Fibroblast of skin of abdomen (primary cell): ENCODE measurements at places on chromosomes 16 and 17.
A peak's percentile ranks its signal among the peaks of the same experiment; 100 is the strongest.

- peak; percentile 50 for DNase-seq
Measured at GRCh38 chr17:57243171-57243622, 13.1 kb upstream of the MSI2 start.

DNA sequence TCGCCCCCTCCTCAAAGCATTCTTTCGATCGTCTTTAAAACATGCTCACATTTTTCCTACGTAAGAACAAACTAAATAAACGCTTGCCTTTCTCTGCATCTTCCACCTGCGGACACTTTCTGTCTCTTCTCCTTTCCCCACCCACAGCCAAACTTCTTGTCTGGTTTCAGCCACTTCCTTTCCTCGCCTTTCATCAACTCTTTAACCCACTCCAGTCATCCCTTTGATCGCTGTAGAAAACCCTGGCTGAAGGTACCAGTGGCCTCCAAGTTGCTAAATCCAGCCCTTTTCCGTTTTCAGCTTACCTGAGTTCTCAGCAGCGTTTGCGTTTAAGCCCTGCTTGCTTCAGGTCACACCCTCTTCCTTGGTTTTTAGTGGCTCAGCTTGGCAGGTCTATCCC is 483 bp downstream of the RPA1 start:
- DNase-seq: no peak

- peak; percentile 27 for DNase-seq
Measured at GRCh38 chr17:49557312-49558024, 18.2 kb upstream of the NXPH3 start.

DNA sequence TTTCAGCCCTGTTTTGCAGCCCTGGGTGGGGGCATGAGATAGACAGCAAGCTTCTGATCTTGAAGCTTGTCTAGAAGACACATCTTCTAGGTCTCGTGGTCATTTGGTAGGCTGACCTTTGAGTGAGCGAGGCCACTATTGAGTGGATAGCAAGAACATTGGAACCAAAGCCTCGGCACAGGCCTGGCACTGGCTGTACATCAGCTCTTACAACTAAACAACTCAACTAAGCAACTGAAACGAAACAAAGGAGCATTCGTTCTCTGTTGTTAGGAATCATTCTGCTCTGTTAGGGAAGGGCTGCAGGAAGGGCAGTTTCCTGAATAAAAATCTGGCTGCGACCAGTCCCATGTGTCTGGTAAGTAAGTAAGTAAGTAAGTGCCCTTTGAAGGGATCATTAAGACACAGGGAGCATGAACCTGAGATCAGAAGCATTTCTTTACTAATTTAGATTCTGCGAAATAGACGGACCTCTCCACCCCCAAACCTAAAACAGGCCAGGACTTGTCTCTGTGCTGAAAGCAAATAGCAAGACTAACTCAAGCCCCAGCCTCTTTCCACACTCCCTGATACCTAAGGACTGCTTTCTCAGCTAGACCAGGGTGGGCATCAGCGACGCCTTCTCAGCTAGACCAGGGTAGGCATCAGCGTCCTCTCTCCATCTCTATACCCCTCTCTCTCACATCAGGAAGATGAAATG is 22.7 kb downstream of the CYB561 start:
- DNase-seq: no peak

GRCh38 chr16:4358831-4359561 is 7.9 kb upstream of the PAM16 start:
- DNase-seq: peak; percentile 37

DNA sequence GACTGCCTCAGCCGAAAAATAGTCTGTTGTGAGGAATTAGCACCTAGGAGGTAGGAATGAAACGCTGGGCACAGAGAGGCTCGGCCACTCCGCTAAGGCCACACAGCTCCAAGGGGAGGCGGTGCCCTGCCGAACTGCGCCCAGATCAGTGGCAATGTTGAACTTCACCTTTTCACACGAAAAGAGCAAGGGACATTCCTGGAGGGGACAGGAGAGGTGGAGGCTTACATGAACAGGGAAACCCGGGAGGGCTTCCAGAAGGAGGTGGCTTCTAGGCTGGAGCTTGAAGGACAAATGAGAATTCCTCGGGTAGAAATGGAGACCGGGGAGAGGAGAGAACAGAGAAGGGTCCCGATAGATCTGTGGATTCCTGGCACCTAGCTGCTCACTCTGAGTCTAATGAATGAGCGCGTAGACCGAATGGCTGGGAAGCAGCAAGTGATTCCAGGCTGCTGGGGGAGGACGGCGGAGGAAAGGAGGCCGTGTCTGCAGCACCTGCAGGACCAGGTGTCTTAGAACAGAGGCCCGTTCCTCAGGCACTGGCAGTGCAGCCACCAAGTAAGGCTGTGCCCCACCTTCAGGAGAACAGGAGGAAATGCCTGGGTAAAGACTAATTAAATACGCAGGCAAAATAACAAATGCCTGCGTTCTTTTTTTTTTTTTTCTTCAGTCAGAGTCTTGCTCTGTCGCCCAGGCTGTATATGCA is 722 bp upstream of the SLC38A10 start:
- peak; percentile 35 for DNase-seq

DNA sequence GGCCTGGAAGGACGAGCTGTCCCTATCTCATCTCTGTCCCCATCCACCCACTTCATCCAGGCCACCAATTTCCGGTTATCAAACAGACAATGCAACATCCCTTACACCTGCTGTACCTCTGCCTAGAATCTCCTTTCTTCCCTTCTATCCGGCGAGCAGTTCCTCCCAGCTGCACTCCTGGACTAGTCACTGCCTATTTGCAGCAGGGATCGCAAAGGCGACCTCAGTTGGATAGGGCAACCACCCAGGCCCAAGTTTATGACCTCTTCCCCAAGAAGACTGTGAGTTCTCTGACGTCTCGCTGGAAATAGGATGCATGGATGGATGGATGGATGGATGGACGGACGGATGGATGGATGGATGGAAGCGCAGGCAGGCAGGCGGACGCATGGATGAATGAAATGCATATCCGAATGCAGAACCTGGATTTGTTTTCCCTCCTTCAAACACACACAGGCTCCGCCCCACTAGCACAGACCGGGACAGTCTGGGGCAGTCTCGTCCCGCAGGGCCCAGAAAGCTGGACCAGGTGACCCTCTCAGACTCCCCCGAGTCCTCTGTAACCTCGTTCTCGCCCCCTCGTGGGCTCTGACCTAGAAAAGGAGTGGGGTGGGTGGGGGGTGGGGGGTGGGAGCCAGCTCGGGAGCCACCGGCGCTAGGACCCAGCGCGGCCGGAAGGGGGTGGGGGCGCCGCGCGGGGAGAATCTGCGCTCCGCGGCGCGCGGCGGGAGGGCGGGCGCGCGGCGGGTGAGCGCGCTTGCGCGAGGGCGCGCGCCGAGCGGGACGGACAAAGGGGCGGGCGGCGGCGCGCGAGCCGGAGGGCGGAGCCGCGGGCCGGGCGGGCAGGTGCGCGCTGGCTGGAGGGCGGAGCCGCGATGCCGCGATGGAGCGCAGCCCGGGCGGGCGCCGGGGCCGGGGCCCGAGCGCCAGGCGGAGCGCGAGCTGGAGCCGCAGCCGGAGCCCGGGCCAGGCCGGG is at the start of gene SBK1:
Gene SBK1, plus strand, starts transcription at position 875 of the 976 bp plus-strand sequence. CDS start 24,867 bp downstream, outside the sequence.
- DNase-seq: peak; percentile 63

DNA sequence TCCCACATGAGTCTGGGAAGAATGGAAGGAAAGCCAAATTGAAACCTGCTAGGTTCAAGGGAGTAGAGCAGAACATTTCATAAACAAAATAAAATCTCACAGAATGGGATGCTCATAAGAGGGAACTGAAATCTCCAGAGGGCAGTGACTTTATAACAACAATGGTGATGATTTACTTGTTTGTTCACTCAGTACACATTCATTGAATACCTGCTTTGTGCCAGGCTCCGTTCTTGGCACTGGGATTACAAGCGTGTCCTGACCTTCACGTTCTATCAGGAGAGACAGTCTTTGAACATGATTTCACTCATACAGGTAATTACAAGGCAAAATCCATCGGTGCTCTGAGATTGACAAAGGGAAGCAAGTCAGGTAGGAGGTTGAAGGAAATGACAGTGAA is 356.3 kb downstream of the HAPSTR1 start:
- DNase-seq: no peak

- peak; percentile 31 for DNase-seq
Measured at GRCh38 chr17:46958041-46958591, 20.9 kb downstream of the RPRML start.

- no peak for DNase-seq
Measured at GRCh38 chr16:16143038-16143763, 80.1 kb downstream of the ABCC6 start.

GRCh38 chr16:88339930-88340754 is 42.6 kb upstream of the ZNF469 start:
- no peak for DNase-seq

- no peak for DNase-seq
Measured at GRCh38 chr17:33972763-33973162, 282.3 kb upstream of the CCL2 start.

DNA sequence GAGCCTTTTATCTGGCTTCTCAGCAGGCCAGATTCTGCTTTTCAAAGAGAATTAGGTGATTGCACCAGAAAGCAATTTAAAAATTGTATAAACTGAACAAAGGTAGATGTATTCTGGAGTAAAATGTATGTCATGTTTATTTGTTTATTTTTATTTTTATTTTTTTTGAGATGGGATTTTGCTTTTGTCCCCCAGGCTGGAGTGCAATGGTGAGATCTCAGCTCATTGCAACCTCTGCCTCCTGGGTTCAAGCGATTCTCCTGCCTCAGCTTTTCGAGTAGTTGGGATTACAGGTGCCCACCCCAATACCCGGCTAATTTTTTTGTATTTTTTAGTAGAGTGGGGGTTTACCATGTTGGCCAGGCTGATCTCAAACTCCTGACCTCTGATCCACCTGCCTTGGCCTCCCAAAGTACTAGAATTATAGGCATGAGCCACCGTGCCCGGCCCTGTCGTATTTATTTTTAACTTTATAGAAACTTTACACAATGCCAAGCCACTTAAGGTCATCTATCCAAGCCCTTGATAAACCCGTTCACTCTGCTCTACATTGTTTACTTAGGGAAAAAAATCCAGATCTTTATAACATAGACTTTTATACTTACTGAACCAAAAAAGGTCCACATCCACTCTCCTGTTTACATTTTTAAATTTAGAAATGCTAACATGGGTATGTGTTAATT is 22.7 kb upstream of the GOT2 start:
- DNase-seq: no peak

DNA sequence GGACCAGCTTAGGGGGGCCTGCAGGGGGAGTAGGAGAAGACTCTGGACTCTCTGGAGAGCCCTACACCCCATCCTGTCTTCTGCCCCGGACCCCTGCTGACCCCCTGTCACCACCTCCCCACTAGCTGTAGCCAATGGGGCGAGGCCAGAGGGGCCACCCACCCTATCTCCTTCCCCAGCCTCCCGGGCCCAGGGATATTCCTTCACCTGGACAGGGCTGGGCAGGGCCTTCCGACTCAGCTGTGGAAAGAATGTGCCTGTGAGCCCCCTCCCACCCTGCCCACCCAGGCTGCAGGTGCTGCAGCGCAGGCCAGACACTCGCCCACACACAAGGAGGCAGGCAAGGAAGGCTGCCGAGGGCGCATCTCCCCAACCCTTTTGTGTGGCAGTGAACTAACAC is 23.0 kb downstream of the TSPOAP1 start:
- DNase-seq: no peak

GRCh38 chr16:27113341-27113841 is 46.7 kb downstream of the C16orf82 start:
- DNase-seq: no peak

DNA sequence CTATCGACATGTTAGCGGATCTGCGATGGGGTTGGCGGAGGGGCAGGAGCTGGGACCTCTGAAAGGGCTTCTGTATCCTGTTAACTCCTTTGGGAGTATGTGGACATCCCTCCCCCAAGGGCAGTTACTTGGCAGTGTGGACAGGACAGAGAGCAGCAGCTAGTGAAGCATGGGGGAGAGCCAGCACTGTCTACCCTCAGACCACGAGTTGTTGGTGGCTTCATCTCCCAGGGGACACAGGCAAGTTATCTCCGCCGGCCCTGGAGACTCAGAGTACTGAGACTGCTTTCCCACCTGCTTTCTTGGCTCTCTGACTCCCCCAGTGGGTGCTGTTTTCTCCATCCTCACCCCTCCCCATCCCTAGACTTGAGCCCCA is 5.3 kb upstream of the GFAP start:
- DNase-seq: no peak

DNA sequence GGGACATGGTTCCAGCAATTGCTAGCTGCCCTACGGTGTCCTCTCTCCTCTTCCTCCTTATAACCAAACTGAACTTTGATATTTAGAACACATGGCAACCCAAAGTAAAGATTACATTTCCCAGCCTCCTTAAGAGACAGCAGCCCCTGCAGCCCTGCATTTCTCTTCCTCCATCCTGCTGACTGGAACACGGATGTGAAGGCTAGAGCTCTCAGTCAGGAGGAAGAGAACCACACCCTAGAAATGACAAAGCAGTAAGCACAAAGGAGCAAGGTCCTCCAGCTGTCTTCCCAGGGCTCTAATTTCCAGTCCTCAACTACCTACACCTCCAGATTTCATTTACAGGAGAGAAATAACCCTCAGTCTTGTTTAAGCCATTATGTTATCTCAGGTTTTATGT is 10.9 kb downstream of the DYNC1LI2 start:
- DNase-seq: no peak

DNA sequence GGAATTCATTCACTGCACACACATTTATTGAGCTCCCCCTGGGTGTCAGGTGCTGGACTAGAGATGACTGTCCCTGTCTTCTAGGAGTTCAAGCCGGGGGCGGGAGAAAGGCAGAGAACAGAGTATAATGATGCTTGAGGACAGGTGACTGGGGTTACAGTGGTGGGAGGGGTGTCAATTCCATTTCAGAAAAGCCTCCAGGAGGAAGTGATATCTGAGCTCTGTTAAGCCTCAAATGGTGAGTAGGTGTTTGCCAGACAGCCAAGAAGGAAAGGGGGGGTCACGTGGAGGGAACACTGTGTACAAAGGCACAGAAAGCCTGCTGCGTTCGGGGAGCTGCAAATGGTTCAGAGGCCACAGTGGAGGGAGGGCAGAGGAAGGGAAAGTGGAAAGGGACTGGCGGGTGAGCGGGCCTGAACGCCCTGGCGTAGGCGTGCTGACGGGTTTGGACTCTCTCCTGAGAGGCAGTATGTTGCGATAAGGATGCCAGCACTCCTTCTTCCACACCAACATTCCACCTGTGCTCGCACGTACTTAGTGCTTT is 9.7 kb upstream of the NXPH3 start:
- DNase-seq: no peak
